ENCODE measurements at places on chromosomes 11 and 22. TPM values are rescaled to one million over a fixed set of nuclear protein-coding genes. Genes with fewer than 3 reads are reported as not detected.

CEND1 gene
- total RNA-seq = 1.1 TPM

APOBEC3C gene
- 141 TPM for total RNA-seq

EMID1 gene
- not detected for total RNA-seq

PNPLA5 gene
- total RNA-seq = not detected

SELENOO gene
- total RNA-seq = 18.8 TPM

GGTLC2 gene
- total RNA-seq = not detected

ZNF280B gene
- 2.4 TPM for total RNA-seq

DDX10 gene
- 37.7 TPM for total RNA-seq

TM7SF2 gene
- 21.0 TPM for total RNA-seq

DNA sequence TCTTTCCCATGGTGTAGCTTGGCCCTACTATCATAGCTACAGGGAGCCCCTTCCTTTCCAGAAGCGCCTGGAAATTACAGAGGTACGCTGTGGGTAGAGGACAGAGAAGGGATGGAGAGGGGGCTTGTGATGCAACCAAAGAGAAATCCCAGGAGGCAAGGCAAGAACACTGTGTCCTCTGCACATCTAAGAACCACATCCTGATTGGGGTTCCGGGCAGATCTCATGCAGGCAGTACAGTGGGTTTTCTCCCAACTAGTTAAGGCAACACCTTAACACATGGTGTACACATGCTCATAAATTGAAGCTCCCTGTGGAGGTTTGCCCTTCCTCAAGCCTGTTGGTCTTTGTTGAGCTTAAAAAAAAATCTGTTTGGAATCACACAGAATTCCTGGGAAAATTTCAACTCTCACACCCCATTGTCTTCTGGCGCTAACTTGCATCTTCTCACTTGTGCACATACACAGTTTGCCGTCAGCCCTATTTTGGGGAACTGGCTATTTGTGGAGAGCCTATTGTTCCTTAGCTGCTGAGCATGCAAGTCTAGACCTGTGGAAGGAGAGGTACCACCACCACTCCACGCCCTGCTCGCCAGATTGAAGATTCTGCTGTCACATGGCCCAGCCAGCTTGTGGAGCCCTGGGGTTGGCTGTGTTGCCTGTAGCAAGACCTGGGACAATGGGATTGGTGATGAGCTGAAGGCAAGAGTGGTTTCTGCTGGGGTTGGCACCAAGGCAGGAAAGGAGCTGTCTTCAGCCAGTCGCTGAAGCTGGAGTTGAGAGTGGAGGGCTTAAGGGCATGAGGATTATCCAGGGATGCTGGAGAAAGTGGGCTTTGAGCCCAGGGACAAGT is 52.4 kb downstream of the ALX4 start:
- H3K27me3 ChIP-seq = no peaks in the 10 kb centered on the region
- peaks cover 7% of the 10 kb centered on the region for H3K36me3 ChIP-seq
- DNase-seq = no peak
- H3K4me1 ChIP-seq = peaks cover 28% of the 10 kb centered on the region
- H3K4me3 ChIP-seq = no peak overlapping the region
- no peak overlapping the region for H3K27ac ChIP-seq

- H3K27ac ChIP-seq = no peak overlapping the region
- no peaks in the 10 kb centered on the region for H3K27me3 ChIP-seq
- no peaks in the 10 kb centered on the region for H3K36me3 ChIP-seq
- no peak for DNase-seq
- H3K4me3 ChIP-seq = no peak overlapping the region
Measured at GRCh38 chr11:127804747-127805400, 782.5 kb downstream of the ETS1 start.

DNA sequence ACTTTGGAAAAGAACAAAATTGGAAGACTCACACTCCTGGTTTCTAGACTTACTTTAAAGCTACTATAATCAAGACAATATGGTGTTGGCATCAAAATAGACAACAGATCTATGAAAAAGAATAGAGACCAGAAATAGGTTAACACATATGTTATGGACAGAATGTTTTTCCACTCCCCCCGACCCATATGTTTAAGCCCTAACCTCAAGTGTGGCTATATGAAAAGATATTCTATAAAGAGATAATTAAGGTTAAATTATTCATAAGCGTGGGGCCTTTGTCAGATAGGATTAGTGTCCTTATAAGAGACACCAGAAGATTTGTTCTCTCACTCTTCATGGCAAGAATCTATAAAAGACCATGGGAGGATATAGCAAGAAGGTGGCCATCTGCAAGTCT is 440.0 kb downstream of the AASDHPPT start:
- DNase-seq = no peak
- H3K27ac ChIP-seq = no peak overlapping the region
- H3K4me1 ChIP-seq = no peaks in the 10 kb centered on the region
- no peak overlapping the region for H3K4me3 ChIP-seq

DNA sequence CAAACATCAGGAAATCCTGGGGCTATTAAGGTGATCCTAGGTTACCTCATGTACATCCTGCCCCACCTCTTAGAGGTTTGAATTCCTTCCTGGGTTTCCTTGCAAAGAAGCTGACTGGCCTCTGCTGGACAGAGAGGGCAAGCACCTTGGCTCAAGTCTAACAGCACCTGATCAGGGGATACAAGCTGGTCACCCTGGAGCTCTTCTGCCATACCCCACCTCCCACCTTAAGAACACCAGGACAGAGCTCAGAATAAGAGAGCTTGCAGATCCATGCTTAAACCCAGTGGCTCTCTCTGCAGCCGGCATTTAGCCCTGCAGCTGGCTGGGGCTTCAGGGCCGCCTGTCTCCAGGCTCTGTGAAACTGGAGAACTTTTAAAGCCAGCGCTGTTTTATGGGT is 386.6 kb upstream of the NARS2 start:
- no peak overlapping the region for H3K27ac ChIP-seq
- peak; percentile 9 for DNase-seq
- no peak overlapping the region for H3K4me3 ChIP-seq

- no peak overlapping the region for H3K4me3 ChIP-seq
- no peaks in the 10 kb centered on the region for H3K36me3 ChIP-seq
- DNase-seq = no peak
- peak overlapping the region; percentile 0 for H3K27ac ChIP-seq
- peaks cover 71% of the 10 kb centered on the region for H3K4me1 ChIP-seq
Measured at GRCh38 chr11:3981084-3981633, 113.4 kb upstream of the RRM1 start.

- no peak overlapping the region for H3K27ac ChIP-seq
- H3K4me3 ChIP-seq = no peak overlapping the region
- no peaks in the 10 kb centered on the region for H3K4me1 ChIP-seq
- DNase-seq = no peak
Measured at GRCh38 chr11:69817265-69818230, 1.7 kb downstream of the FGF3 start.

DNA sequence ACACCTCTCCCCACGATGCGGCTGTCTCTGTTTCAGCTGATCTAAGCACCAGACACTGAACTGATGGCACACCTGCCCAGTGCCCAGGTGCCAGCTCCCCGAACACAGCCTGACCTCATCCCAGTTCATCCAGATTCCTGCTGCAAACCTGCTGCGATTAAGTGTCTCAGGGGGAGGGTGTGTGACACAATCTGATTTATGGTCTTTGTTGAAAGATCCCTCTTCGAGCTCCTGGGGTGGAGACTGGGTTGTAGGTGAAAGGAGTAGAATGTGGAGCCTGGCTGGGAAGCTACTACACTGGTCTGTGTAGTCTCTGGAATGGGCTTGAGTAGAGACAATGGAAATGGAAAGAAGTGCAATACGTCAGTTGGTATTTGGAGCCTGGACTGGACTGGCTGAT is 390.3 kb downstream of the SHANK2 start:
- H3K27ac ChIP-seq = no peak overlapping the region
- H3K27me3 ChIP-seq = peaks cover 6% of the 10 kb centered on the region
- H3K4me3 ChIP-seq = no peak overlapping the region
- no peak for DNase-seq

DNA sequence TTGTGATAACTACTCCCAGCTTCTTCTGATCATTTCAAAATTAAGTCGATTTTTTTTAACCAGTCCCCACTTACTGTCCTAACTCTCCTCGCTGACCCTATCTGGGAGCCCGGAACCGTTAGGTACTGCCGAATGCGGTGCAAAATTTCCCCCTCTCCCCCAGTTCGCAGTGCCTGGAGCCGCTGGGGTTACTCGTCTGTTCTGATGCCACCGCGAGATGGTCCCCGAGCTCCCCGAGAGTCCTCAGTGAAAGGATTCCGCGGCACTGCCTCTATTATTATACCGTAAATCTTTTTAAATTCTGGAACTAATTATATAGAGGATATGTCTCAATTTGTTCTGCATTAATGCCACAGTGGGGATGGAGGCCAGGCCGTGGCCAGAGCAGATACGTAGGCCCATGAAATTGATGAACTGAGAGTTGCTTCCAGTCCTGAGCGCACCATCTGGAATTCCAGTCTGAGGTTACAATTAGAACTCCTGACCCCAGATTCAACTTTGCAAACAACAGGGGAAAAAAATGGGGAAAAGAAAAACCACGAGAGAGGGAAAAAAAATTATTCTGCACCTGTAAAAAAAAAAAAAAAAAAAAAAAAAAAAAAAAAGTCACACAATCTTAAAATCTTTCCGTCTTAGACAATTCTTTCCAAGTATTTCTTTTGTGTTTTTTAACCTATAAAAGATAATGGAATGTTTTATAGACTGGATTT is 4.3 kb upstream of the WT1 start:
- DNase-seq = no peak
- H3K4me3 ChIP-seq = no peak overlapping the region
- H3K27me3 ChIP-seq = peaks cover 69% of the 10 kb centered on the region
- H3K27ac ChIP-seq = no peak overlapping the region

DNA sequence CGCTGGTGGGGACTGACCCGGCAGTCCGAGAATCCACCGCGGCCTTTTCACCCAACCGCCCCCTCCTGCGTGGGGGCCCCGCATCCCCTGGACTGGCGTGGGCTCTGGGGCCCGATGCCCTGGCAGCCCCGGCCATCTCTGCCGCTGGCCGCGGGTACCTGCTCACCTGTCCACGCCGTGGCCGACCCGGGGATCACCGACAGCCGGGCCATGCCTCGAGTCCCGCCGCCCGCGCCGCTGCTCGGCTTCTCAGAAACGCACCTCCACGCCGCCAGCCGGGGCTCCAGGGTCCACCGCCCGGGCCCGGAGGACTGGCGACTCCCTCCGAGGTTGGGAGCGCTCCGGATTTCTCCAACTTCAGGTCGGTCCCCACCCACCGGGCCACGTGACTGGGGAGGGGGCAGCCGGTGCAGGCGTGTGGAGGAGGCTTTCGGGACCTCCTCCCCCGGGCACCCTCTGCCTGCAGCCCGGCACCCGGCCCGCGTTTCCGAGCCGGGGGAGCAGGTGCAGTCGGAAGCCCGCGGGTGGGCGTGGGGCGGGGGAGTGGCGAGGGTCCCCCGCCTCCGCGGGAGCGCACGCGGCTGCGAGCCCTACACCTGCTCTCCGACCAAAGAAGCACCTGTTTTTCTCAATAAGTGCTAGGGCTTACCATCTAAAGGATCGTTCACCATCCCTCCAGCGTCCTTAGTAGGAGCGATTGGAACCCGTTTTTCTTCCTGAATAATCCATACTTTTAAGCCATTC is 554 bp upstream of the NRIP3 start:
- no peaks in the 10 kb centered on the region for H3K36me3 ChIP-seq
- peak overlapping the region; percentile 30 for H3K4me3 ChIP-seq
- DNase-seq = peak; percentile 21
- peaks cover 27% of the 10 kb centered on the region for H3K4me1 ChIP-seq

DNA sequence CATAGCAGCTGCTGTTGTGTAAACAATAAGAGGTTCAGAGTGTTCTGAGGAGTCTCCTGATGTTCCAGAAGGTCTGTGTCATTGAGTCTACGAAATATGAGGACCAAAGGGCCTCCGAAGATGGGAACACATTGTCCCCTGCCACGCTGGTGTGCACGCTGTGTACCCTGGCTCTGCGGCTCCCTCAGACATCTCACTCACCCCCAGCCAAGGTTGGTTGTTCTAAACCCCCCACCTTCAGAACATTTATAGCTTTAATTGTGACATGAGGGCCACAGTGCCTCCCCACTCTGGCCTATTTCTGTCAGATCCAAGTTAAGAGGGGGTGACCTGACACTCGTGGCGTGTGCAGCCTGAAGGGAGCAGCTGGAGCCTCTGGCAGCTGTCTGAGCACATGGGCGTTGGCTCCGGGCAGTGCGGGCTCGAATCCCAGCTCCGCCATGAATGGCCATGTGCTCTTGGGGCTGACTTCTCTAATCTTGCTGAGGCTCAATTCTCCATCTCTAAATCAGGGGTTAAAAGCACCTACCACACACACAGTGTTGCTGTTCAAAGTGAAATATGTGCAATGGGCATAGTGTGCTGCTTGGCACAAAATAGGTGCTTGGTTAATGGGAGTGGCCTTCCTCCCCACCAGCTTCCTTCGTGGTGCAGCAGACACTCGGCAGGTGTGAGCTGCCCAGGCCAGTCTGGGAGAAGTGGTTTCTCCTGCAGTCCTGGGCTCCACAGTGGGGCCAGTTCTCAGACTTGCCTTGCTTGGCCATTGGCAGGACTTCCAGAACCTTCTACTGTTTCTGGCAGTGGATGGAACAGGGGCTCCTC is 39.7 kb upstream of the MICAL2 start:
- no peak overlapping the region for H3K4me3 ChIP-seq
- peaks cover 1% of the 10 kb centered on the region for H3K27me3 ChIP-seq
- peaks cover 6% of the 10 kb centered on the region for H3K4me1 ChIP-seq
- H3K27ac ChIP-seq = no peak overlapping the region

GRCh38 chr11:133058501-133058900 is 473.8 kb downstream of the OPCML start:
- H3K4me1 ChIP-seq = no peaks in the 10 kb centered on the region
- peaks cover 11% of the 10 kb centered on the region for H3K27me3 ChIP-seq
- H3K4me3 ChIP-seq = no peak overlapping the region
- no peak for DNase-seq

- H3K27me3 ChIP-seq = peaks cover 1% of the 10 kb centered on the region
- H3K4me1 ChIP-seq = no peaks in the 10 kb centered on the region
- H3K27ac ChIP-seq = no peak overlapping the region
- no peak overlapping the region for H3K4me3 ChIP-seq
Measured at GRCh38 chr11:122405547-122406341, 249.8 kb upstream of the UBASH3B start.

GRCh38 chr11:121437018-121437685 is 15.0 kb upstream of the SORL1 start:
- no peaks in the 10 kb centered on the region for H3K36me3 ChIP-seq
- no peaks in the 10 kb centered on the region for H3K27me3 ChIP-seq
- H3K27ac ChIP-seq = peak overlapping the region; percentile 59
- no peak for DNase-seq

DNA sequence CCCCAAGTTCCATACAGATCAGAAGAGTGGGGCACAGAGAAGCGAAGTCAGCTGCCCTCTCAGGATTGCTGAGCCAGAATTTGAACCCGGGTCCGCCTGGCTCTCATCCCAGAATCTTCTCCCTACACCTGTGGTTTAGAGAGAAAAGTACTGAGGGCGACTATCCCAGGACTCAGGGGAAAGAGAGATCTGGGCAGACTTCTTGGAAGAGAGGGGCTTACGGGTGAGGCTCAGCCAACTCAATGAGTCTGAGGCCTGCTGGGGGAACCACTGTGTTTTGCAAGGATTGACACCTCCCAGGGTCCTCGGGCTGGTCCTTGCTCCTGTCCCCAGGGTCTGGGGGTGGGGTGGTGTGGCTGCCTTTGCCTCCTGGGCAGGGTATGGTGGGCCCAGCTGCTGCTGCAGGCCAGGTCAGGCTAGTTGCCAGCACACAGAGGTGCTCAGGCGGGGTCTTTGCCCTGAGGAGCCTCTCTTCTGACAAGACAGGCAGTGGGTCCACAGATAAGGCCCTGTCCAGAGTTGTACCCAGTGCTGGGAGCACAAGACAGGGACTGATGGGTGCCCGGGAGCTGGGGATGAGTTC is 1.2 kb downstream of the CAPN5 start:
- H3K4me3 ChIP-seq = peak overlapping the region; percentile 55
- no peak for DNase-seq

GRCh38 chr11:131491503-131491902 is 121.1 kb downstream of the NTM start:
- H3K27me3 ChIP-seq = no peaks in the 10 kb centered on the region
- no peak overlapping the region for H3K4me3 ChIP-seq
- no peaks in the 10 kb centered on the region for H3K4me1 ChIP-seq
- no peak overlapping the region for H3K27ac ChIP-seq
- DNase-seq = no peak

Measured in activated CD4-positive, alpha-beta memory T cell treated with anti-CD3 and anti-CD28 coated beads for 36 hours (primary cell).